ENCODE measurements at places on chromosomes 6 and 20.

GRCh38 chr6:119312875-119313338 lies 36.7 kb downstream of the MAN1A1 start:
- no peak for DNase-seq

GRCh38 chr6:142683714-142684141 lies 261.2 kb downstream of the HIVEP2 start:
- DNase-seq = no peak

DNA sequence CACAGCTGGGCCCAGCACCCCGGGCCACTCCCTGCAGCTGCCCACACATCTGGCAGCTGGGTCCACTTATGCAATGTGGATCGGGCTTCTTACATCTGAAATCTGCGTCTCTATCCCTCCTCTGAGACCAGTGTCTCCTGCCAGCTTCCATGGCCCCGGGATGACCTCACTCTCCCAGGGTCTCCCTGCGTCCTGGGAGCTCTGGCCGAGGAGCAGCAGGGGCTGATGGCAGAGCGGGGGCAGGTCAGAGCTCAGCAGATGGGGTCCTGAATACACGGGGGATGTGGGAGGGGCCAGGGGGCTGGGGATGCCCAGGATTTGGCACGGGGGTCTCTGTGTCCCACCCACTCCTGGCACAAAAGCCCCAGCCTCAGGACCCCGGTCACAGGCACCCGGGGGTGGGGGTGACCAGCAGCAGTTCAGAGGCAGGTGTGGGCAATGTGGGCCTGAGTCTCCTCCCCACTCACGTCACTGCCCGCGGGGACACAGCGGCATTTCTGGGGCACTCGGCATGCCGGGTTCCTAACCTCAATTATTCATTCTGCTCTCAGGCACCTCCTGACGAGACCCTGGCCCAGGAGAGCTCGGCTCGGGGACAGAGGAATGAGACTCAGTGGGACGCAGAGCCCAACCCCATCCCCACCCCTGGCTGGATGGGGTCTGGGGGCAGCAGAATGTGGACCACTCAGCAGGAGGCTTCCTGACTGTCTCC lies 16.4 kb downstream of the CHRNA4 start:
- DNase-seq = no peak

DNA sequence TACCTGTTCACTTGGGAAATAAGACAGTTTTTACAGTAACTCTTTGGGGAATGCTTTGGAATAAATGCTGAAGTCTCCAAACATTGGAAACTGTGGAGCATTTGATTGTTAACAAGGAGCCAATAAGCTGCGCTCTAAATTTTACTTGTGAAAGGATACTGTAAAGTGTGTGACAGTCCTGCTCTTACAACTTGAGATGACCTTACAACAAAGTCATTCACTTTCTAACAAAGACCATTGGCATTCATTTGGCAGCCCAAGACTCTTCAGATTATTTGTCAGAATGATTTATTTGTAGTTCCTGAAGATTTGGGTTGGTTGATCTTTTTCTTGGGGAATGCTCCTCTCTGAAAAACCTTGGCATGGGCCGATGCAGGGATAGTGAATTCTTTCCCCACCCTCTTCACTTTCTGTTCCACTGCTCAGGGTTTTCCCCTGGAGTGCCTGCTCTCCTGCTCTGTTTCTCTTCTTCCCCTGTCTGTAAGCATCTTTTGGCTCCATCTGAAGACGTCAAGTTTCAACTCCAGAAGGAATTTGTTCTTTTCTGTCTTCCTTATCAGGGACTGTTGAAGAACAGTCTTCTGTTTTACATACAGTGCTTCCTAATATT lies 116.4 kb downstream of the AKAP7 start:
- DNase-seq = no peak

DNA sequence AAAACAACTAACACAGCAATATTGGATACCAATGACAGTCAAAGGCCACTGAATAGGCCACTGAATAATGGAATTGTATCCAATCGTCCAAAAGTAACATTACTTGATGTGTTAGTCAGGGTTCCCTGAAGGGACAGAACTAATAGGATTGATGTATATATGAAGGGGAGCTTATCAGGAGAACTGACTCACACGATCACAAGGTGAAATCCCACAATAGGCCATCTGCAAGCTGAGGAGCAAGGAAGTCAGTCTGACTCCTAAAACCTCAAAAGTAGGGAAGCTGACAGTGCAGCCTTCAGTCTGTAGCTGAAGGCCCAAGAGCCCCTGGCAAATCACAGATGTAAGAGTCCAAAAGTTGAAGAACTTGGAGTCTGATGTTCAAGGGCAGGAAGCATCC lies 571.4 kb downstream of the PRKN start:
- DNase-seq = no peak

- no peak for DNase-seq
These were observed 14.2 kb downstream of the SLC22A23 start for GRCh38 chr6:3442431-3443220.

DNA sequence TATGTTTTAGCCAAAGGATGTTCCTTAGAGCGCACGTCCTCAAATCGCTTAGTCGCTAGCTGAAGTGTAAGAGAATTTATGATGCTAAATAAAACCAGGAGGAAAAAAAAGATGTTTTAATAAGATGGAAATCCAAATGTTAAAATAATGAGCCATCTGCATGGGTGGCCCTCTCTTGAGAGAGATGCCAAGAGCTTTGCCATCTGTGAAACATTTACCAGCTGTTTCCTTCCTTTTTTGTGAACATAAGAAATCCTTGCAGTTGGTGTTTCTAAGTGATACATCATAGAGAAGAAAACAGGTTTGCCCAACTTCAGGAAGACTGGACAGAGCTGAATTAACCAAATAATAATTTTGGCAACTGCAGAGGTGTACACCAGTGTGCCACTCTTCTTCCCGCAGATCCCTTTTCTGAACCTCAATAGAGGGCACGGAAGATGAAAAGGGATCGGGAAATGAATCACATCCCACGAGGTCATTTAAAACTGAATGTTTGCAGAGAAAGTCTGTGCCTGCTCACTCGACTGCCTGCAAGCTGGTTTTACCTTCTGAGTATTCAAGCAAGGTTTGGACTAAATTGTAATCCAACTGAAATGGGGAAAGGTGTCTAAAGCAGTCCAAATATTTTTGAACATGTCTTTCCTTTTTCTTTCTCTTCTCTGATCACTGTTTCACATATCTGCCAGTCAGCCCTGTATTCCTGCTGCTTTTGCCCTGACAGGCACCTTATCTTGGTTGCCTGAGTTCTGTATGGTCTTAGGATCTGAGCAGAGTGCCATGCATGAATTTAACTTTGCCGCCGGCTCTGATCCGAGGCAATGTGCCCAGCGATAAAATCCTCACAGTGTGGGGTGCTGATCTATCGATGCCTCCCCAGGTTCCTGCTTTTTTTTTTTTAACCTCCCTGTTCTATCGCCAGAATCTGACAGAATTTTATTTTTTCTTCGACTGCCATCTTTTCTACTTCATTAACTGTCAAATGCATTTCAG lies 35.5 kb upstream of the TSHZ2 start:
- DNase-seq = no peak

GRCh38 chr6:158476389-158476788 lies 83.5 kb upstream of the TMEM181 start:
- DNase-seq = no peak

DNA sequence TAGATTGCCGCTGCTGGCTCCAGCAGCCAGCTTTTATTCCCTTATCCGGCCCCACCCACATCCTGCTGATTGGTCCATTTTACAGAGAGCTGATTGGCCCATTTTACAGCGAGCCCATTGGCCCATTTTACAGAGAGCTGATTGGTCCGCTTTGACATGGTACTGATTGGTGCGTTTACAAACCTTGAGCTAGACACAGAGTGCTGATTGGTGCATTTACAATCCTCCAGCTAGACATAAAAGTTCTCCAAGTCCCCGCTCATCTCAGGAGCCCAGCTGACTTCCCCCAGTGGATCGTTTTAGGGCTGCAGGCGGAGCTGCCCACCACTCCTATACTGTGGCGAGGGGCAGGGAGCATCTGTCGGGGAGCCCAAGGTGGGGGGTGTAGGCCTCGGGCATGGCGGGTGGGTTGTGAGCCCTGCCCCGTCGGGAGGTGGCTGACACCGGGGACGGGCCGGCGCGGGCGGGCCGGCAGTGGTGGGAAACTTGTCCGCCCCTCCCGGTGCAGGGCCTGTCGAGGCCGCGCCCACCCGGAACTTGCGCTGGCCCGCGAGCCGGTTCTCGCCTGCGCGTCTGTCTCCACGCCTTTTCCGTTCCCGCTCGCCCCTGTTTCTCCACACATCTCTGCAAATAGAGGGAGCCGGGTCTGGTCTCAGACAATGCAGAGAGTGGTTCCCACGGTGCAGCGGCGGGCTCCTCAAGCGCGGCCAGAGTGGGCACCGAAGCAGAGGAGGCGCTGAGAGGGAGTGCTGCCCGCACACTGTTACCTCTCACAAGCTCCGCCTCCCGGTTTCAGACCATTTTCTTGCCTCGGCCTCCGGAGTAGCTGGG lies 86.1 kb upstream of the STMND1 start:
- DNase-seq = no peak

- DNase-seq = no peak
These were observed 535.2 kb upstream of the ID4 start for GRCh38 chr6:19301980-19302379.

DNA sequence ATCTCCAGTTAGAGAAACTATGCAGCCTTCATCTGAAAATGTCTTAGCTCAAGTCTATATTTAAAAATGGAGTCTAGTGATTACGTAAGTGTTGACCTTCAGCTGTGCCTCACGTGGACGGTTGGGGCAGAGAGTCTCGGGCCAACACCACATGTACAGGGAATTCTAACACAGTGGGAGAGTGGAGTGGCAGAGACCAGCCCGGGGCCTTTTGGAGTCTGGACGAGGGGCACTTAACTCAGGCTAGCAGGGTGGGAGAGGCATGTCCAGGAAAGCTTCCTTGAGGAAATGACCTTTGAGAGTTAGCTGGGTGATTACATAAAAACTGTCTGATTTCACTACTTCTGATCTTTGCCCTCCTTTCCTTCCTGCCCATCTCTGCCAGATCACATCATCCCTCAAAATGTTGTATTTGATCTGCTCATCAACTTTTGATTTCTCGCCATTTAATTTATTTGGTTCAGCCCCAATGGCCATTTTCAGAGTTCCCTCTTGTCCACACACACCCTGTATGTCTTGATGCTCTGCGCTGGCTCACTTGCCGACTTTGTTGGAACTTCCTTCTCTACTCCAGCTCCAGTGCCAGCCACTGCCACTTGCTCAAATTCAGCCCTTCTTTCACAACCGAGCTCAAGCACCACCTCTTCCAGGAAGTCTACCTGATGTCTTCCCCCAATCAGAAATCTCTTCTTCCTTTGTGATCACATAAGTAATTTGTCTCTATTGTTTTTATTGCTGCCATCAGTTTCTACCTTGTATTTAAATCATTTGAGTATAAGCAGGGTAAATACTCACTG lies 2.6 kb downstream of the ARMC2 start:
- no peak for DNase-seq

DNA sequence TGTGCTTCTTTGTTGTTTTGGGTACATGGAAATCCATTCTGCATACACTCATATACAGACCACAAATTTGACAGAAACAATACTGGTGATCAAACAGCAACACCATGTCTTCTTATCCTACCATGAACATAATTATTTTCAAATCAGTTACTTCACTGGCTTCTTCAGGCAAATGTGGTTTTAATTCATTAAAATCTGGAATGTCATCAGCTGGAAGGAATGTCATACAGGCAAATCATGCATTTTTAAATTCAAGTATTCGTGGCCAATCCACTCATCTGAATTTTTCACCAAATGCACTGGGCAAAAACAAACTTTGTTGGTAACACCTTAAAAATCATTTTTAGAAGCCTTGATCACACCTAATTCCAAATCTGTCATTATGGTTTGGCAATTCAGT lies 59.3 kb downstream of the KIF6 start:
- DNase-seq = no peak

GRCh38 chr20:10842116-10842515 lies 168.3 kb upstream of the JAG1 start:
- peak; percentile 62 for DNase-seq

GRCh38 chr20:13809373-13809772 lies 24.5 kb downstream of the NDUFAF5 start:
- no peak for DNase-seq

- no peak for DNase-seq
These were observed 165.6 kb downstream of the FOXA2 start for GRCh38 chr20:22418738-22419137.

- DNase-seq = no peak
These were observed 730.7 kb downstream of the RFPL4B start for GRCh38 chr6:113077794-113078193.

DNA sequence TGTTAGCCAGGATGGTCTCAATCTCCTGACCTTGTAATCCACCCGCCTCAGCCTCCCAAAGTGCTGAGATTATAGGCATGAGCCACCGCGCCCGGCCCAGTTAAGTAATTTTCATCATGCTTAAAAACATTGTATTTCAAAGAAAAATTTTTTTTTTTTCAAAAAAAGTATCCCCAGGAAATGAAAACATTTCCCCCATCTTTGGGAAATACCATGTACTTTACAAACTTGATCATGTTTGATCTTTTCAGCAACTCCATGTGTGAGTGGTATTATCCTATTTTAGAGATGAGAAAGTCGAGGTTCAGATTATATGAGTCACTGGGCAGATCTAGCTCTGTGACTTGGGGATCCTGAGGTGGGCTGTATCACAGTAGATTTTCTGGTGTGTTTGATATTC lies 11.8 kb downstream of the CHMP4B start:
- DNase-seq = no peak

All from SHP77 (cell line).